ENCODE measurements at places on chromosomes 3 and 15.
A peak's percentile ranks its signal among the peaks of the same experiment; 100 is the strongest.

- no peak for DNase-seq
Observed at GRCh38 chr3:71796290-71796689, 11.3 kb upstream of the PROK2 start.

GRCh38 chr3:52681596-52681995 is 4.1 kb downstream of the PBRM1 start:
- no peak for DNase-seq

- no peak for DNase-seq
Observed at GRCh38 chr3:50853936-50854335, 179.2 kb downstream of the DOCK3 start.

- no peak for DNase-seq
Observed at GRCh38 chr3:185677146-185677829, 91.2 kb downstream of the SENP2 start.

GRCh38 chr3:182632077-182632393 is 161.3 kb upstream of the ATP11B start:
- DNase-seq, result no peak

DNA sequence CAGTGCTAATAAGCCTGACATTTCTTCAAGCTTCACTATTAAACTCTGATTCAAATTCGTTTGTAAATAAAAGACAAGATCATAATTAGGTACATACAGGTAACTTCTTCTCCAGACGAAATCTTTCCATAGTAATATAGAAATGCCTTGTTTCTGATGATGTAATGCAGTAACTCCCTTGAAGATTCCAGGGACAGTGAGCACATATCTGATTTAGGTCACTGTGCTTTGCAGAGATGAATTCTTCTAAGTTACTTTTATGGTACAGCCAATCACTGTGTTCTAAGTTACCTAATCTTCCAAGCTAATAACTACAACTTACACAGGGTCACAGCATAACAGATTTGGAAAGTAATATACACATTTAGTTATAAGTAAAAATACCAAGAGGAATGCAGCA is 27.6 kb downstream of the SLC4A7 start:
- DNase-seq, result no peak

- no peak for DNase-seq
Observed at GRCh38 chr3:99669879-99670555, 31.6 kb downstream of the COL8A1 start.

DNA sequence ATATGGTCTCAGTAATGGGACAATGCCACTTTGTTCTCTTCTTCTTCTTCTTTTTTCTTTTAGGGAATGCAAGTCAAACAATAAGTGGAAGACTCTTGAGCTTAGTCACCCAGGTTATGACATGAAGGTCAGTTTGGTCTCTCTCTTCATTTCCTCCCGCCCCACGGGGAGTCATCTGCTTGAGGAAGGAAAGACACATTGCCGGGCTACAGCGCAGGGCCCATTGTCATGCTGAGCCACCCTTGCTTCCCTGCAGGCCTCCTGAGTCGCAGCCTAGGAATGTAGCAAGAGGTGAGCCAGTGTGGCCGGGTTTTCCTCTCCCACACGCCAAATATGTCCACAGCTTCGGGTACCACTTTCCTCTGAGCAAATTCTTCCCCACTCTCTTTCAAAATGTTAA is 47.6 kb downstream of the RAP2B start:
- no peak for DNase-seq

DNA sequence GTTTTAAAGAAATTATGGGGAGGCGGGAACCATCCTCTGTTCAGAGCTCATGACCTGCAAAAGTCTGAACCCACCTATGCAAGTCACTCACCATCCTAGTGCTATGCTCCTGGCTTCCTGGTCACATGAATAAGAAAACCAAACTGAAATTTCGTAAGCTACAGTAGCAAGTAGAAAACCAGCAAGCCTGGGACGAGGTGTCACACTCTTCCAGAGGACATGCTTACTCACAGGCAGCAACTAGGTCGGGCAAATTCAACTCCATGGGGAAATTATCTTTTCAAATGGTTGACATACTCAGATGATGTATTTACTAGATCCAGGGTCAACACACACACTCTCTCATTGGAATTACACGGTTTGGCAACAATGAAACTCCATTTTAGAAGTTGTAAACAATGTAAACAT is 31.3 kb downstream of the LDHAL6B start:
- no peak for DNase-seq

DNA sequence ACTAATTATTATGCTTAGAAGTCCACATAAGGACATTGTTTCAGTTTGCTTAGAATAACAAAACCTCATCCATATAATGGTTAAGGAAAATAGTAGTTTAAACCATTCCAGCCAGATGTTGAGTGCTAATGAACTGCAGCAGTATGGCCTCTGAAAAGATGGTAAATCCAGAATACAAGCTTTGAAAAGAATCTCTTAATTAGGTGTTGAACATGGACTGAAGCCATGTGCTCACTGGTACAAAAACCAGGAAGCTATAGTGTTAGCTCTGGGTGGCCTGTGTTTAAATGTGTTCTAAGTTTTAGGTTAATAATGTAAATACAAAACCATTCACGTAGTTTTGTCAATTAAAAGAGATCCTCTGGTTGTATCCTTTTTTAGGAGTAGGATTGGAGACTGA is 78.2 kb downstream of the GALK2 start:
- DNase-seq, result no peak

DNA sequence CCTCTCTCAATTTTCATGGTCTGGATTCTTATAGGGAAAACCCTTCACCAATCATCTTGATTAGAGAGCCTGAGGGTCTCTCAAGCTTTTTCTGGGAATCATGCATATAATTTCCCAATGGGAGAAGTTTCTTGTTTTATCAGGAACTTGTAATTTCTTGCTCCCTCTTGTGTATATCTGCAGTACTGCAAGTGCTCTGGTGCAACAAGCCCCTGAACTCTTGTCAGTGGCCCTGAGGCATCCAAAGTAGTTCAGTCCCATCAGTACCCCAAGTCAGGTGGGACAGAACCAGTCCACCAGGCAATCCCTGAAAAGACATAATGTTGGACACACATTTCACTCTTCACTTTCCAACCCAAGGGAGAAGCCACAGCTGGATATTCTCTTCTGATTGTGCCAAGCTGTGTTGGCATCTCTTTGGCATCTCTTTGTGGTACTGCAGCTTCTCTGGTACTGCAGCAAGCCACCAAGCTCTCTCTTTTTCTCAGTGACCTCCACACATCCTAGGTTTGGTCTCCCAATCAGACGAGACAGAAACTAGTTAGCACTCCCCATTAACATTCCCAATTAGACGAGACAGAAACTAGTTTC is 214.5 kb downstream of the ZIC4 start:
- DNase-seq, result no peak

GRCh38 chr3:63970631-63971475 is 52.4 kb downstream of the PSMD6 start:
- DNase-seq, result no peak

GRCh38 chr3:159447841-159448240 is 540.8 kb upstream of the IL12A start:
- no peak for DNase-seq

DNA sequence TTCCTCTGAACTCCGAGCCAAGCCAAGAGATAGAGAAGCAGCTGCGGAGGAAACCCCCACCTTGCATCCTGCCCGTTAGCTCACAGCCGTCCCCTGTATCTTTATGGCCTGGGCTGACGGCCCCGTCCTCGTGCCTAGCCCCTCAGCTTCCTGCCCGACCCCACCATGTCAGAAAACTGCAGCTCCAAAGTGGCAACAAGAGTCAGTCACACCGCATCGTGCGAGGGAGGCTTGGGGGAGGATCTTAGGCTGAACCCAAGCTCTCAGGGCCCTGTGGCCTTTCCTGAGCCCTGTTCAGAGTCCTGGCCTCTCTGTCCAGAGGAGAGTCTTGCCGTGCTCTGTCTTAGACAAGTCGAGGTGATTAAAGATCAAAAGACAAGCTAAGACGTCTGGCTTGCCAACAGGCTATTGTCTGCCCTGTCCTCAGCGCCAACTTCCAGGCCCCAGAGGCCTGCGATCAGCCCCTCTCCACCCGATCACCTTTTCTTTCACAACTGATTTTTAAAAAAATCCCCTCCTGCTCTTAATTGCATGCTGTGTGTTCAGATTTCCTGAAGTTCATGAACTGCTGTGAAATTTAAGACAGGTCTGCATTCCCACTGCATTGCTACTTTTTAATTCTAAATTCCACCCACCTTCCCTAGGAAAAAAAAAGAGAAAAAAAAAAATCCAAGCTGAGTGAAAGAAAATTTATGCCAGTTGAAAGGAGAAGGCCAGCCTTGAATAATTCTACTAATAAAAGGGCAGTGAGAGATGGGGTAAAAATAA is 89.7 kb upstream of the WNT5A start:
- no peak for DNase-seq

GRCh38 chr3:102238362-102238761 is 196.5 kb upstream of the ZPLD1 start:
- no peak for DNase-seq

GRCh38 chr15:80780416-80781221 is 1.4 kb downstream of the CEMIP start:
- peak; percentile 32 for DNase-seq

DNA sequence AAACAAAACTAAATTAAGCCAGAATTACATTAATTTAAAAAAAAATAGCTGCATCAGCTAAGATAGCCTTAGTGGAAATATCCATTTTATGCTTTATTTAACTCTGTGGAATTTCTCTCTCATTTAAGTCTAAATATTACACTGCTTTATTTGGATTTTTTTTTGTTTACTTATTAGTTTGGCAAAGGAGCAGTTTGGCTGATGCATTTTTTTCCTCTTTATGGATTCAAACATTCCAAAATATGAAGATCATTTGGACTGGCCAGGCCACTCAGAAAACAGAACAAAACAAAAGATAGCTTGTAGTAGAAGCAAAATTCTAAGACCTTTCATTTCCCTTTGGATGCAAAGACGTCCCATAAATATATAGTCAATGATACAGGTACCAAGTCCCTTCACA is 707.3 kb upstream of the UBE2E2 start:
- DNase-seq, result no peak

DNA sequence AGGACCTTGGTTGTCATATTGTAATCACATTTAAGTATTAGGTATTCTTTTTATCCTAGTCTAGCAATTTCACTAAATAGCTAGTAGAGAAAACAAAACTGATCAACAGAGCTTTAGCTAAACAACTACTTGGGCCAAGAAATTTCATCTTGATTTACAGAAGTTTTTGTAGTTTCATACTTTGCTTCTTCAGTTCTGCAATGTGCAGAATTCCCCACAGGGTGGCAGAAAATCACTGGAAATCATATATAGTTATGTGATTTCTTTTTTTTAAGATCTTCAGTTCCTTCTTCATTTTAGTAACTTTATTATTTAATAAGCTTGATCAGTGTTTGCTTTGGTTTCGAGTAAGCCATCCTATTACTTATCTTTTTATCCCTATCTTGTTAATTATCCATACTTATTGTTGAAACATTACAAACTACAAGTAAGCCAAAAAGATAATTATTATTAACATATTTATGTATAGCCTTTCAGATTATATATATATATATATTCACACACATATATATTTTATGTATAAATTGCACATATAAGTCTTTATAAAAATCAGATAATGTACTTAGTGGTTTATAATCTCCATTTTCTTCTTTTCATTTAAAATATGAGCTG is 2.2 kb upstream of the BNIP2 start:
- DNase-seq, result peak; percentile 45

- DNase-seq, result no peak
Observed at GRCh38 chr3:125967156-125967555, 1.8 kb upstream of the ROPN1B start.
